GM12892 (cell line): ENCODE measurements at places on chromosomes 1 and 21.
A peak's percentile ranks its signal among the peaks of the same experiment; 100 is the strongest.

GRCh38 chr1:244730934-244731434 is 78.1 kb downstream of the DESI2 start:
- DNase-seq = no peak

DNA sequence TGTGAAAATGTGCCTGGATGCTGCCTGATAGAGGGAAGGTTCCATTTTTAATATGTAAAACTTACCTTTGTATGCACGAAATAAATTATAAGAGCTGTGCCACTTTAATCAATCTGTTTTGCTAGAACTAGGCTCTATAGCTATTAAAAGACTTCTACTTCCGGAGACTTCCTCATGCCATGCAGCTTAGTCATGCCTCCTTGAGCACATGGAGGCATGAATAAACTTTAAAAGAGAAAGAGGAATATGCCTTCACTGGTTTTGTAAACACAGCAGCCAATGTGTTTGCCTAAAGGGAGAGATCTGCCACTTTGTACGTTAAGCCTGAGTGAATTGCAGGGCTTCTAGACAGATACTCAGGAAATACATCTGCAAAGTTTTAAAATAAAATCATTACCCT is 604.6 kb downstream of the LRRIQ3 start:
- DNase-seq = no peak

DNA sequence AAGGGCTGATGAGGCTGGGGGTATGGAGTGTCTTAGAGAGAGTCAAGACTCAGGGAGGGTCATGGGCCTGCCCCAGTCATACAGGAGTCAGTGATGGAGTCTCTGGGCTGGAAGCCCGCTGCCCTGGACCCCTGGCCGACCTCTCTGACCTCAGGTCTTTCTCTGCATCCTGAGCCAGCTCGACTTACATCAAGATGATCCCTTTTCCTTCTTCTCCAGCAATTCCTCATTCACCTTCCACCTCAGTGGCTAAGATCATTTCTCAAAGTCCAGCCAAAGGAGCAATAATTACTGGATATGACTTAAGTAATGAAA is 308.6 kb downstream of the MATN1 start:
- no peak for DNase-seq

- no peak for DNase-seq
These were observed 361.7 kb upstream of the SGIP1 start for GRCh38 chr1:66172272-66172671.

DNA sequence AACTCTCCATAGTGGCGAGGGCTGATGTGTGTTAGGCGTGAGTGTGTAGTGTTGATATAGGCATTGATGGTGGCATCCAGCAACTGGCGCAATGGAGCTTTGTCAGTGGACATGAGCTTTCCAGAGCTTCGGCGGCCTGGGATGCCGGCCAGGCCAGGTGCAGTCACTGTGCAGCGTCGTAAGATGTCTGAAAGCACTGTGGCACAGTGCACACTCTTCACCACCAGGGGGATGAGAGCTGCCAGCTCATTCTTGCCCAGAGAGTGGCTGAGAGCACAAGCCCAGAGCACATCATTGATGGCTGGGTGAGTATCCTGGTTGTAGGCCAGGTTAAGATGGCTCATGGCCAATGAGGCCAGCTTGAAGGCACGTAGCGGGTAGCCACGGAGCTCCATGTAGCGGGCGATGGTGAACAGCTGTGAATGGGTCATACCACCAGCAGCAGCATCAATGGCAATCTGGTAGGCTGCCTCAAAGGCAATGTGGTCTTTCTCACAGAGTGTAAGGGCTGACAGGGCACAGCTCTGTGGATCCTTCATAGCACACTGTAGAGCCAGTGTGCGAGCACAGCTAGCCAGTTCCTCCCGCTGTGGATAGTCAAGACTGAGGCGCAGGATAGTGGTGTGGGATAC is 6.7 kb downstream of the UROD start:
- no peak for DNase-seq

DNA sequence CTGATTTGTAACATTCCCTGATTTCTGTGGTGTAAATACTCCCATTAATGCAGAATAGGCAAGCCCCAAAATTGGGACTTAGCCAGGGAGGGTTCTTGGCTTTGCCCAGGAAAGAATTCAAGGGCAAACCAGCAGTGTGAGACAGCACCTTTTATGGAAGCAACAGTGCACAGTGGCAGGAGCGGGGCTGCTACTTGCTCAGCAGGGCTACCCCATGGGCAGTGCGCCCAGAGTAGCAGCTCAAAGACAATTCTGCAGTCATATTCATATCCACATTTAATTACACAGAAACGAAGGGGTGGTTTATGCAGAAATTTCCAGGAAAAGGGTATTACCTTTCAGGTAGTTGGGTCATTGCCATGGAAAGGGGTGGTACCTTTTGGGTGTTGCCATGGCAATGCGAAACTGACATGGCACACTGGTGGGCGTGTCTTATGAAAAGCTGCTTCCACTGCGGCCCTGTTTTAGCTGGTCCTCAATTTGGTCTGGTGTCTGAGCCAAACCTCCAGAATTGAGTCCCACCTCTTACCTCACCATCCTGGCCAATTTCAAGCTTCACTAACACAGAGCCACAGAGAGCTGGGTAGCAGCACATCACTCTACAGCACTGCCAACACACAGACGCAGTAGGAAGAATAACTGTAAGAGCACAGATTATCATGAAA is 35.9 kb downstream of the FHAD1 start:
- no peak for DNase-seq

DNA sequence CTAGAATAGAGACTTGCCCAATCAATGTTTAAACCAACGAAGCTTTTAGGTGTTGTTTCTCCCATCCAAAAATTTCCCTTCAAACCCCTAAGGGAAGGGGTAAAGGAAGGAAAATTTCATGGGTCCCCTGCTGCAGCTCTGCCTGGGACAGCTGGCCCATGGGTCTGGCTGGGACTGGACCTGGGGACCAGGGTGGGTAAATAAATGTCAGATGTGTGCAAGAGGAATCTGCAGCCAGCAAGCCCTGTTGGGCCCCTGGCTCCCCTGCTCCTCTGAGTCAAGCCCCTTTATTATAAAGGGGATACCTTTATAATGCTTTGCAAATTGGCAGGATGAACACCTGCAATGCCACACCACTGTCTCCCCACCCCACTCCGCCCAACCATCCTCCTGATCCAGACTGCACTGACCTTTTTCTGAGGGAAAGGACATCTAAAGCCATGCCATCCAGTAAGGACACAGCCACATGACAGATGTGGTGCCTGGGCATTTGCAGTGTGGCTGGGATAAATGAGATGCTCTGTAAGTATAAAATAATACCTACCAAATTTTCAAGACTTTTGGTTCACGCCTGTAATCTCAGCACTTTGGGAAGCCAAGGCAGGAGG is 1.9 kb upstream of the TMEM125 start:
- no peak for DNase-seq

DNA sequence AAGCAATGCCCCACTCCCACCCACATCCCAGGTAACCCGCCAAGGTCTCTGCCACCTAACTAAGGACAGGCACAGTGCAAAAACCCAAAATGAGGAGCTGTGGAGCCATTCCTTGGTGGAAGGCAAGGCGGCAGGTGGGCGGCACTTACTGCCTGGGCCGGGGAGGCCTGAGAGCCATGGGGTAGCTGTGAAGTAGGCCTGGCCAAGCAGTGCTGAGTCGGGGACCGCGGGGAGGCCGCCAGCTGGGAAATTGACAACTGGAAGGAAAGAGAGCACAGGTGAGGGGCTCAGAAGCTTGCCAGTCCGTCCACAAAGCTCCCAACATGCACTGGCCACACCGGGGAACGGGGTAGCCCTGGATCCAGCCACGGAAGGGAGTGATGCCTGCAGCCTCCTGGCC is 85.3 kb downstream of the NPHP4 start:
- DNase-seq = no peak

DNA sequence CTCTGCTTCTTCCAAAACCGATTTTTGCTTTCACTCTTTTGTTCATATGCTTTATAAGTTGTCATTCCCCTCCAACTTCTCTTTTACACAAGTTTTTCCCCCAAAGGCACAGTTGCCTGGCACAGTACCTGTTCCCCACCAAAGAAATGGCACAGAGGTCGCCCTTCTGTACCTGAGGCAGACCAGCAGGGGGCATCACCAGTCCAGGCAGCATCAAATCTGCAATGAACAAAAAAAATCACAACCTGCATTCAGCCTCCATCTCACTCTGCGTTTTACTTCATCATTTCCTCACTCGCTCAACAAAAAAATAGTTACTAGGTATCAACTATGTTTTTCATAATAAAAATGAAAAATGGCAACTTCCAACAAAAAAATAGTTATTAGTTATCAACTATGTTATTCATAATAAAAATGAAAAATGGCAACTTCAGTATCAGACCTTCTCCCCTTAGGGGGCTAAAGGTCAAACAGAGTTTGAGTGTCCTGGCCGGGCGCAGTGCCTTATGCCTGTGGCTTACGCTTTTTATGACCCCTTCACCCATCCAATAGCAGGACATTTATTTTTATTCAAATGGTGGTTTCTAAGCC is 4.1 kb downstream of the EIF2D start:
- DNase-seq = no peak

- no peak for DNase-seq
These were observed 36.6 kb downstream of the CAPZB start for GRCh38 chr1:19448491-19449439.

DNA sequence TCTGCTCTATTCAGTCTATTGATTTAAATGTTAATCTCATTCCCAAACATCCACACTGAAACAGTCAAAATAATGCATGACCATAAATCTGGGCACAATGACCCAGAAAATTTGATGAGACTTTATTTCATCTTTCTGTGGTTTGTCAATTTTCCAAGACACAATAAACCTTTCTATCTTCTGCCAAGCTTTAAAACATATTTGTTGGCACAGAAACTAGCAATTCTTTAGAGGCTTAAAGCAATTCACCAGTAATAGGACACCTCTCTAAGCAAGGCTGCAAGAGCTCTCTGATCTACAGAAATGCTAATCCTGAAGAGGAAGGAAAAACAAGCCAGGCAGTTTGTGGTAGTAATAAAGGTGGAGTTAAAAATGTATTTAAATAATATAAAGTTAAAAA is 113.7 kb downstream of the FCRL5 start:
- no peak for DNase-seq

- peak; percentile 33 for DNase-seq
These were observed 157.3 kb upstream of the RUNX1 start for GRCh38 chr21:35206141-35207125.

- DNase-seq = no peak
These were observed 60.0 kb upstream of the FOXD3 start for GRCh38 chr1:63262459-63262770.

DNA sequence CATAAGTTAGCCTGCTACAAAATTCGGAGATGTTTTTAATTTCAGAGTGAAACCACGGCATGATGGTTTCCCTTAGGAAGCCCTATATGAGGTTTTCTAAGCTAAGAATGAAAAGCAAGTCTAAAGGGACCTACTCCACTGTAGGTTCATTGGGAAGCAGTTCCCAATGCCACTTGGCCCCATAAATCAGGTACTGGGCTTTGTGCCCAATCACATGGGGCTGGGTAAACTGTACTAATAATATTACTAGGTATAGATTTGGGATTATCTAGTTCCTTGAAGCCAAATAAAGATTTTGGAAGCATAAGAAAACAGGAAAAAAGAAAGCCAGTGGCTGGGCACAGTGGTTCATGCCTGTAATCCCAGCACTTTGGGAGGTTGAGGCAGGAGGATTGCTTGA is 19.1 kb upstream of the ANGPTL7 start:
- no peak for DNase-seq

DNA sequence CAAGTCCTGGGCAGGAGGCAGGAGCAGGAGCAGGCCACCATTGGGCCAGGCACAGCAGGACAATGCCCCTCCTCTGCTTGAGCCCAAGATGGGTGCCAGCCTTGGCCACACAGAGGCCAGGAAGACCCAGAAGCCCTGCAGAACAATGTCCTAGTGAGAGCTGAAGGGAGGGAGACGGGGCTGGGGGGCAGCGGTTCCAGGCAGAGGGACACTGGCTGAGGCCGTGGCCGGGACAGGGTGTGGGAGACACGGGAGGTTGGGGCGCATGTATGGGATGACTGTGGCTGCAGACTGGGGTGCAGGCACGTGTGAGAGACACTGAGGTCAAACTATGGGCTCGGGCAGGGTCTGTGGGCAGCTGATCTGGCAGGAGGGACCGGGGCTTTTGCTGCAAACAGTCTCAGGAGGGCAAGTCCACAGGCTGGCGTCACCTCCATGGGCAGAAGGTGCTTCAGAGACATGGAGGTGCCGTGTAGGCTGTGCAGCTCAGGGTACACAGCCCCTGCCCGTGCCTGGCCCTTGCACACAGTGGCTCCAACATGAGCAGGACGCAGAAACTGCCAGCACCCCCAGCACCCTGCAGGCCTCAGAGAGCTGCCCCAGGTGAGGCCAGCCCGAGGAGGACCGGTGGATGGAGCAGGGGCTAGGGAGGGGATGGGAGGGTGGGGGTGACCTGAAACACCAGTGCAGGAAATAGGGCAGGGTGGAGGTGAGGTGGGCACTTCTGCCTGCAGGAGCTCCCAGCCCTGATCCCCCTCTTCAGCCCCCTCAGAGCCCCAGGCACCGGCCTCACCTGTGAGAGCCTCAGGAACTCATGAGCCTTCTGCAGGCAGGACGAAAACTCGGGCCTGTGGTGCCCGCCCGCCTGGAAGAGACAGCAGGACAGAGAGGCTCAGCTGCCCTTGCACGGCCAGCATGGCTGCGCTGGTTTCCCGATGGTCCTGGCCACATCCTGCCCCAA is 19.5 kb downstream of the LSS start:
- DNase-seq = peak; percentile 4

GRCh38 chr1:186183219-186183618 is 191.8 kb downstream of the TPR start:
- no peak for DNase-seq

GRCh38 chr1:212315907-212316306 is 30.7 kb downstream of the PPP2R5A start:
- no peak for DNase-seq

DNA sequence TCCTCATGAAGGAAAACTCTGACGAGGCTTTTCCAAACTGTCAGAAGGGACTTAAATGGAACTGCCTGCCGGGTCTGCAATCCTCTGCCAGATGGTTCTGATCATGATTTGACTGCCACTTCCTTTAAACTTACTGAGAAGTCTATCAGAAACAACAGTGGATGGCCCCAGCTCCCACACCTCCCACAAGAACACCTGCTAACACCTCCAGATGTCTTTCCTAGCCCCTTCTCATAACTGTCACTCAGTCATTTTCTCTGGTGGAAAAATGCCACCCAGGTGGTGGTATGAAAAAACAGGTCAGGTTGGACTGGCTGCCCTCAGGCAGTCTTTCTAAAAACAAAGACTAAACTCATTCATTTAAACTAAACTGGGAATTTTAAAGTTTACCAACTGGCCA is 66.7 kb upstream of the ABCD3 start:
- DNase-seq = no peak

GRCh38 chr1:12528021-12528852 is 89.8 kb downstream of the DHRS3 start:
- no peak for DNase-seq

DNA sequence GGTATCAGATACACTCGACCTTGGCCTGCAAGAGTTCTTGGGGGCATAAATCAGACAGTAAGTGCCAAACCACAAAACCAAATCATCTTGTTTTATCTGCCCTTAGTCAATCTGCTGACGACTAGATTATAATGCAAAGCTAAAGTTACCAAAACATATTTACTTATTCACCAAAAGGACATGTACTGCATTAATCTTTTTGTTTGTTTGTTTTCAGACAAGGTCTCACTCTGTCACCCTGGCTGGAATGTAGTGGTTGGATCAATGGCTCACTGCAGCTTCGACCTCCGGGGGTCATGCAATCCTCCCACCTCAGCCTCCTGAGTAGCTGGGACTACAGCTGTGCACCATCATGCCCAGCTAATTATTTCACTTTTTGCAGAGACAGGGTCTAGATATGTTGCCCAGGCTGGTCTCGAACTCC is 114.7 kb downstream of the APP start:
- DNase-seq = no peak

GRCh38 chr21:42063191-42063570 is 7.9 kb upstream of the UMODL1 start:
- no peak for DNase-seq
